Activated naive CD8-positive, alpha-beta T cell treated with anti-CD3 and anti-CD28 coated beads for 36 hours (primary cell): ENCODE measurements at places on chromosomes 3 and 15. TPM values are rescaled to one million over a fixed set of nuclear protein-coding genes. Genes with fewer than 3 reads are reported as not detected.

- no peak overlapping the region for H3K27ac ChIP-seq
- H3K4me1 ChIP-seq, result no peaks in the 10 kb centered on the region
- no peak for DNase-seq
- H3K36me3 ChIP-seq, result peaks cover 7% of the 10 kb centered on the region
- no peaks in the 10 kb centered on the region for H3K27me3 ChIP-seq
- no peak overlapping the region for H3K4me3 ChIP-seq
Measured at GRCh38 chr15:41949401-41950126, 22.8 kb downstream of the EHD4 start.

DNA sequence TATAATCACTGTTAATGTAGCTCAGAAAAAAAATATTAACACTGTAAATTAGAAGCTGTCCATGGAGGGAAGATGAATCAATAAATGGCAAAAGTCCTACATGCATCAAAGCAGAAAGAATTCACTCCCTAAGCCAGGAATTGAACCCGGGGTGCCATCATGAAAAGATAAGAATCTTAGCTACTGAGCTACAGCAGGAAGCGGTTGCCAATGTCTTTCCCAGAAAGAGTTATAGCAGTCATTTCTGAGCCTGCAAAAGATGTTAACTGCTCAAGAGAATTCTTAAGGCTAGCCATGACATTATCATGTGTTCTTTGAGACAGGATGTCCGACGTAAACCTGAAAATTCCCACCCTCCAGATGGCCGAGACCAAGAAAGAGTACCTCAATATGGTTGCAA, 47.4 kb upstream of the MKRN3 start:
- H3K27ac ChIP-seq, result no peak overlapping the region
- DNase-seq, result no peak
- no peak overlapping the region for H3K4me3 ChIP-seq

- H3K36me3 ChIP-seq, result peaks cover 91% of the 10 kb centered on the region
- H3K4me3 ChIP-seq, result peak overlapping the region; percentile 57
- no peaks in the 10 kb centered on the region for H3K27me3 ChIP-seq
- no peak for DNase-seq
- peak overlapping the region; percentile 95 for H3K27ac ChIP-seq
Measured at GRCh38 chr3:5194801-5195509, 7.4 kb downstream of the EDEM1 start.

- H3K36me3 ChIP-seq, result no peaks in the 10 kb centered on the region
- H3K4me1 ChIP-seq, result peaks cover 21% of the 10 kb centered on the region
- no peak for DNase-seq
- H3K4me3 ChIP-seq, result no peak overlapping the region
- no peaks in the 10 kb centered on the region for H3K27me3 ChIP-seq
- H3K27ac ChIP-seq, result peak overlapping the region; percentile 87
Measured at GRCh38 chr3:29186131-29186599, 94.7 kb upstream of the RBMS3 start.

DNA sequence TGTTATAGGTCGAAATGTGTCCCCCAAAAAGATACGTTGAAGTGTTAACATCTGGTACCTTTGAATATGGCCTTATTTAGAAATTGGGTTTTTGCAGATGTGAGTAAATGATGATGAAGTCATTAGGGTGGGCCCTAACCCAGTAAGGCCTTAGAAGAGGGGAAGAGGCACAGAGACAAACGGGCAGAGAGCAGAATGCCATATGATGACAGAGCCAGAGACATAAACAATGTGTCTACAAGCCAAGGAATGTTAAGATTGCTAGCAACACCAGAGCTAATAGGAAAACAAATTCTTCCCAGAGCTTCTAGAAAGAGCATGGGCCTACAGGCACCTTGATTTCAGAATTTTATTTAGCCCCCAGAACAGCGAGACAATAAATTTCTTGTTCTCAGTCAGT, 693.1 kb upstream of the NECTIN3 start:
- no peak overlapping the region for H3K27ac ChIP-seq
- DNase-seq, result no peak
- H3K36me3 ChIP-seq, result no peaks in the 10 kb centered on the region
- H3K27me3 ChIP-seq, result no peaks in the 10 kb centered on the region
- no peak overlapping the region for H3K4me3 ChIP-seq

DNA sequence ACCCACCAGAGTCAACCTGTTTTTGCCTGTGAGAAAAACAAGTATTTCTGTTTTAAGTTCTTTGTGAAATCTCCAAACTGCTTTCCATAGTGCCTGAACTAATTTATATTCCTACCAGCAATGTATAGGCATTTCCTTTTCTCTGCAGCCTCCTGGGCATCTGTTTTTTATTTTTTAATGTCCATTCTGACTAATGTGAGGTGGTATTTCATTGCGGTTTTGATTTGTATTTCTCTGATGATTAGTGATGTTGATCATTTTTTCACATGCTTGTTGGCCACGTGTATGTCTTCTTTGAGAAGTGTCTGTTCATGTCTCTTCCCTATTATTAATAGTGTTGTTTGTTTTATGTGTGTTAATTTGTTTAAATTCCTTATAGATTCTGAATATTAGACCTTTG, 820.5 kb downstream of the MCTP2 start:
- no peaks in the 10 kb centered on the region for H3K4me1 ChIP-seq
- H3K27me3 ChIP-seq, result no peaks in the 10 kb centered on the region
- H3K4me3 ChIP-seq, result no peak overlapping the region
- H3K36me3 ChIP-seq, result no peaks in the 10 kb centered on the region
- H3K27ac ChIP-seq, result no peak overlapping the region
- DNase-seq, result no peak

GRCh38 chr3:138797508-138798038, 37.2 kb downstream of the PIK3CB start:
- H3K27ac ChIP-seq, result no peak overlapping the region
- H3K36me3 ChIP-seq, result peaks cover 12% of the 10 kb centered on the region
- no peak overlapping the region for H3K4me3 ChIP-seq
- H3K4me1 ChIP-seq, result peaks cover 14% of the 10 kb centered on the region
- no peak for DNase-seq

DNA sequence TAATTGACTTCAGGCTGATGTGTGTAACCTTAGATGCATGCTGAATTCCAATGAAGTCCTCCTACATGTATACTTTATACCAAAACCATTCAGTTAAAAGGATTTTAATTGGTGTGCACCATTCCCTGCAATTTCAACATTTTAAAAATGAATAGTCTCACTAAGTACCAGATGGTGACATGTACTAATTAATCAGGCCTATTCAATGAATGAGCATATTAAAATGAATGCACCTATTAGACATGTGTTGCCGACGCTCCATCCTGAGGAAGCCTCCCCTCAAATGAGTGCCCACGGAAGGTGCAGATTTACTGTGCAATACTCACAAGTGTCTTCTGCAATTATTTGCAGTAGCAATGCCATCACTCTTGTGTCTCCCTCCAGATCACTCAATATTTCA, 124.7 kb upstream of the TSPAN3 start:
- peaks cover 21% of the 10 kb centered on the region for H3K36me3 ChIP-seq
- no peak for DNase-seq
- H3K27ac ChIP-seq, result no peak overlapping the region
- H3K4me1 ChIP-seq, result peaks cover 2% of the 10 kb centered on the region
- no peak overlapping the region for H3K4me3 ChIP-seq
- no peaks in the 10 kb centered on the region for H3K27me3 ChIP-seq

DNA sequence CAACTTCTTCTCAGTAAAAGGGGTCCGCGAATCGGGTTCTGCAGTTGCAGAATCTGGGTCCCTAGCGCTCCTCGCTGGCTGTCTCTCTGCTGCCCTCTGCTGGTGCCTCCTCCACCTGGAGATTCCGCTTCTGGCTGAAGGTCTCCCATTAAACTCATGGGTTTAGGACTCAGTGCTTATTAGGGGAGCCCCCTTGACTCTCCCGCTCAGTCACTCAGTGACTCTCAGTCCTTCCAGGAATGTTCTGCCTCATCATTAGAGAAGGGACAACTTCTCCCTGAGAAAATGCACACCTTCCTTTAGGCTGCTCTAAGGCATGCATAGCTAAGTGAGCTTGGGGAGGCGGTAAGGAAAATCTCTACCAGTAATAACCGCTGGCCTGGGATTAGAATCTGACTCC, 7.1 kb downstream of the CPN2 start:
- H3K27ac ChIP-seq, result no peak overlapping the region
- H3K4me3 ChIP-seq, result no peak overlapping the region
- no peaks in the 10 kb centered on the region for H3K36me3 ChIP-seq
- H3K4me1 ChIP-seq, result peaks cover 5% of the 10 kb centered on the region
- DNase-seq, result peak; percentile 64
- H3K27me3 ChIP-seq, result peaks cover 11% of the 10 kb centered on the region

GRCh38 chr3:170638988-170639387, 53.1 kb upstream of the SLC7A14 start:
- no peaks in the 10 kb centered on the region for H3K36me3 ChIP-seq
- no peak for DNase-seq
- H3K4me1 ChIP-seq, result no peaks in the 10 kb centered on the region
- no peak overlapping the region for H3K27ac ChIP-seq
- H3K4me3 ChIP-seq, result no peak overlapping the region

DNA sequence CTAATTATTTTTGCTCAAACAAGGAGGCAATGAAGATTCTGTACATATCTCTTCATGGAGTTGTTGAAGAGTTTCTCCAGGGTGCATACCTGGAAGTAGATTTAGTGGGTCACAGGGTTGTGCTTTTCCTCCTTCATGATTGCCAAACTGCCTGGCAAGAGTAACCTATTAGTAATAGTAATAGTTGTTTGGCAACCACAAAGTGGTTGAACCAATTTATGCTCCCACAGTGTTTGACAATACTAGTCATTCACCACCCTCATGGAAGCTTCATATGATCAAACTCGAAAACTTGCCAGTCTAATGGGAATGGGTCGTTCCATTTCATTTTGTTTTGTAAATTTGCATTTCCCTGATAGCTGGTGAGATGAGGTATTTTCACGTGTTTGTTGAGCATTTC, 57.8 kb downstream of the TLE3 start:
- H3K4me3 ChIP-seq, result no peak overlapping the region
- no peaks in the 10 kb centered on the region for H3K4me1 ChIP-seq
- peaks cover 8% of the 10 kb centered on the region for H3K36me3 ChIP-seq
- no peak overlapping the region for H3K27ac ChIP-seq
- H3K27me3 ChIP-seq, result no peaks in the 10 kb centered on the region

DNA sequence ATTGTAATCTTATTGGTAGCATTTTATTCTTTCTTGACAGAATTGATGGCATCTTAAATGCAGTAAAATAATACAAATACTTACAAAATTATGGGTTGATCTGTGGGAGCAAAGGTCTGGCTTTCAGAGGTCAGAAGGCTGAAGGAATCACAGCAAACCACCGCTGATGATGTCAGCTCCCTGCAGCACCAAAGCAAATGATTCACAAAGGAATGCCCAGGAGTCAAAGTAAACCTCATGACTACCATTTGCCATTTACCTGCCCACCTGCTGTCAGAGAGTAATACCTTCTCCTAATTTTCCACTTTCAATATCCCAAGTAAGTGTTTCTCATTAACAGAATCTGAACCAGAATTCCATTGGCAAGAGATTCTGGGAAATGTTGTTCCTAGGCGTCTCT, 46.1 kb downstream of the CPA3 start:
- no peak for DNase-seq
- peaks cover 27% of the 10 kb centered on the region for H3K27me3 ChIP-seq
- no peak overlapping the region for H3K4me3 ChIP-seq
- no peaks in the 10 kb centered on the region for H3K4me1 ChIP-seq
- H3K27ac ChIP-seq, result no peak overlapping the region
- H3K36me3 ChIP-seq, result no peaks in the 10 kb centered on the region

GRCh38 chr3:107412376-107412775, 35.1 kb downstream of the CCDC54 start:
- H3K27ac ChIP-seq, result no peak overlapping the region
- H3K27me3 ChIP-seq, result peaks cover 4% of the 10 kb centered on the region
- peaks cover 3% of the 10 kb centered on the region for H3K36me3 ChIP-seq
- no peak overlapping the region for H3K4me3 ChIP-seq

- H3K27ac ChIP-seq, result no peak overlapping the region
- H3K36me3 ChIP-seq, result no peaks in the 10 kb centered on the region
- H3K4me1 ChIP-seq, result peaks cover 12% of the 10 kb centered on the region
- no peaks in the 10 kb centered on the region for H3K27me3 ChIP-seq
- DNase-seq, result no peak
Measured at GRCh38 chr15:69164807-69165636, 4.6 kb downstream of the GLCE start.

Gene GYG1
- 20.6 TPM for total RNA-seq

Gene CAMKV
- 1.6 TPM for total RNA-seq

Gene ZBBX
- not detected for total RNA-seq

Gene ANKRD63
- not detected for total RNA-seq

Gene RPL39L
- 14.7 TPM for total RNA-seq

Gene GALNT15
- total RNA-seq, result not detected
